SW480 (cell line): ENCODE measurements at places on chromosomes 12 and 14.

DNA sequence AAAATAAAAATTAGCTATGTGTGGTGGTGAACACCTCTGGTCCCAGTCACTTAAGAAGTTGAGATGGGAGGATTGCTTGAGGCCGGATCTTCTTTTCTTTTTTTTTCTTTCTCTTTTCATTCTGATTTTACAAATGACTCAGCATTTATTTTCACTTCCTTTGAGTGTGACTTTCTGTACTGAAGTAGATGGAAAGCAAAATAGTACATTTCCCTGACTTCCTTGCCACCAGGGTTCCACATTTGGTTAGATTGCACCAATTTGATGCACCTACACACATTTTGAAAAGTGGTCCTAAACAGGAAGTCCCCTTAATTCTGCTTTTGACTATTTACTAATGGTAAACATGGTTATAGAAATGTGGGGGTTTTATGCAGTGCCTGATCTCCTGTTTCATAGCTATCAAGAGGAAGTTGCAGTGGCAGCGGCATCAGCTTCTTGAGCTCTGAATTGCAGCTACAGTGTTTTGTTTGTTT, 13.0 kb upstream of the LEMD3 start:
- DNase-seq: no peak

GRCh38 chr12:75130811-75131210, 78.8 kb downstream of the KCNC2 start:
- DNase-seq: no peak

DNA sequence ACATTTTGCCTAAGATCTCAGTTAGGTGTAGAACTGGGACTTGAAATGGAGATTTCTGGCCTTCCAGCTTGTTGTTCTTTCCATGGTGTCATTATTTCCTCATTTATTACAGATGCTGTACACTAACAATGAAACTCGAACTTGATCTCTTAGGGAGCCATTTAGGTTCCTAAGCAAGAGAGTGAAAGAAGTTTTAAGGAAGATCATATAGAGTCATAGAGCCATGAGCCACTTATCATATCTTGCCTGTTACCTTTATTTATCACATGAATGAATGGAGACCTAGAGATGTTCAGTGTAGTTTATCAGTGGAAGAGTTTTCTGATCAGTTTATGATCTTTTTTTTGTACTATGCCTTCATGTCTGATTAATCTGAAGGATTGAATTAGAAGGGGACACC, 9.9 kb downstream of the HELB start:
- no peak for DNase-seq

GRCh38 chr12:106681210-106681609, 93.3 kb upstream of the RIC8B start:
- DNase-seq: no peak

- DNase-seq: no peak
These were observed 234.4 kb upstream of the CLEC14A start for GRCh38 chr14:38490273-38490672.

- no peak for DNase-seq
These were observed 117.7 kb upstream of the C14orf180 start for GRCh38 chr14:104461676-104462449.

- no peak for DNase-seq
These were observed 250.5 kb upstream of the FKBP4 start for GRCh38 chr12:2544230-2544629.

- no peak for DNase-seq
These were observed 77.9 kb upstream of the BBS10 start for GRCh38 chr12:76426160-76426559.

GRCh38 chr14:77556946-77557345, 58.3 kb upstream of the ISM2 start:
- no peak for DNase-seq

DNA sequence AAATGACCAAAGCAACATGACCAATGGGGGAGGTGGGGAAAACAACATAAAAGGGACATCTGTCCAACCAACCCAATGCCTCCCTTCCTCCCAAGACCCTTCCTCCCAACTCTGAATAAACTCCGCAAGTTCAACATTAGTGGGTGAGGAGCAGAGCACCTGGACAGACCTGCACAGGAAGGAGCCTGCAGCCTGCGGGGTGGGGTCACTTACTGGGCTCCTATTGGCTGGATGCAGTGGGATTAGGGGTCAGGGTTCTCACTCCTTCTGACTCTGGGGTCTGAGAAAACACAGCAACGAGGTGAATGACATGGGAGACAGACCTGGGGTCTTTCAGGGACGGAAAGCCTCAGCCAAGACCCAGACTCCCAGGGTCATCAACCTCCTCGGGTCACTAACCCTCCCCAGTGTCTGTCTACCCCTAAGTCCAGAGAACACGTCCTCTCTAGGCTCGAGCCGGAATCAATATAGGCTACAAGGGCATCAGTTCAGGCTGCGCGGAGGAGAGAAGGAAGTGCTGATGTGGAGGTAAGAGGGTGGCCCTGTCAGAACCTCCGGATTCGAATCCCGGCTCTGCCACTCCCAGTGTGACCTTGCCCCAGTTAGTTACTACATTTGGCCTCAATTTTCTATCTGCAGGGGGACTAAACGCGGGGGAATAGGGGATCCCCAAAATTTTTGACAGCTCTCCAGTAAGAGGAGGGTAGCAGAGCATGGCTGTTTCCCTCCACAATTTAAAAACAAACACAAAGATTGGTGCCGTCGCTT, 860 bp downstream of the NDRG2 start:
- DNase-seq: no peak

DNA sequence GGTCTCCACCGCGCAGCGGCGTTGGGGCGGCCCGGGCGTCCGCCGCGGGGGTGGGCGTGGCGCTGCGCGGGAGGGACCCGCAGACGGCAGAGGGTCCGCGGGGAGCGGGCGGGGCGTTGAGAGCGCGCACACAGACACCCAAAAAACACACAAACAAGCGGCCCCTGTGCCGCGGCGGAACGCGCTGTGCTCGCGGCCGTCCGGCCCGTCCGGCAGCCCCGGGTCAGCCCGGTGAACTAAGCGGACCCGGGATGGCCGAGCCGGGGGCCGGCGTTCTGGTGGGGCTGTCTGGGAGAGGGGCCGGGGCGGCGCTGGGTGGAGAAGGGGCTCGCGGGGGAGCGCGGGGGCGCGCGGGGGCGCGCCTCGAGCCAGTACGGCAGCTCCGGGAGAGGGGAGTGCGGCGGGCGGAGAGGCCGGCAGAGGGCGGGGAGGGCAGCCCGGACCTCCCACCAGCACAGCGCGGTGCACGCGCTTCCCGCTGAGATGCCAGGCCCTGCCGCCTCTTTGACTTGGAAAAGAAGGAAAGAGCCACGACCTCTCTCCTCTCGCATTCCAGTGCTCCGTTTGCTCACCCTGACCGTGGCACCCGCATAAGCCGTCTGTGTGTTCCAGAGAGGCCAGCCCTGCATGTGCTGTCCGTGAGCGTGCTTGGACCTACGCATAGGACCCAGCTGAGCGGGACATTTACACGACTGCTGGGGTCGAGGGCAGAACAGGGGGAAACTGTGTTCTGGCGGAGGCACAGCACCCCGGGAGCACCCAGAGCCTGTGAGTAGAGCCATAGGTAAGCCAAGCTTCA, 10.3 kb downstream of the SLC6A12 start:
- no peak for DNase-seq

DNA sequence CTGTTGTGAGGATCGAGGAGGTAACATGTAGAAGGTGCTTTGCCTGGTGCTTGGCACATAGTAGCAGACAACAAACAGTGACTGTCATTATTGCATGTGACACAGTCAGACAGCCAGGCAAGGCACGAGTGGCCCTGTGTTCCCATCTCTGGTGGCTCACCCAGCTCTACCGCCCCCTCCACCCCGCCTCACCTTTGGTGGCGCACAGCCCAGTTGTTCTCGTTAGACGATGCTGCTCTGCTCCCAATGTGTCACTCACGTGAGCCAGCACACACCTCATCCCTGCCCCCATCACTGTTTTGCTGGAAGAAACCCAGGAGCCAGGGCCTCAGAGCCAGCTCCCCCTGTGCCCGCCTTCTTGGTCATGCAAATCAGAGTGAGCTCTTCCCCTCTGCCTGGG, 113.3 kb downstream of the CALM1 start:
- no peak for DNase-seq

GRCh38 chr12:27549236-27549800, 25.3 kb downstream of the PPFIBP1 start:
- peak; percentile 87 for DNase-seq

- DNase-seq: no peak
These were observed 26.3 kb downstream of the RAB35 start for GRCh38 chr12:120090206-120090605.

- DNase-seq: no peak
These were observed 3.8 kb downstream of the MYF5 start for GRCh38 chr12:80720516-80720915.

- no peak for DNase-seq
These were observed 10.0 kb downstream of the SLC6A13 start for GRCh38 chr12:252636-253035.

GRCh38 chr14:104390221-104390931, 189.2 kb upstream of the C14orf180 start:
- DNase-seq: no peak
